ENCODE measurements at places on chromosomes 1 and 21. TPM values are rescaled to one million over a fixed set of nuclear protein-coding genes. Genes with fewer than 3 reads are reported as not detected.

Gene NECAP2
- 157 TPM for total RNA-seq

Gene ZNF683
- total RNA-seq, result not detected

Gene ALX3
- not detected for total RNA-seq

Gene COL8A2
- total RNA-seq, result 1.1 TPM

Gene PIGK
- total RNA-seq, result 34.7 TPM

Gene SPRR3
- total RNA-seq, result not detected

Gene ADAMTS4
- total RNA-seq, result 28.6 TPM

Gene ROR1
- 2.8 TPM for total RNA-seq

Gene TXNDC12
- 51.4 TPM for total RNA-seq

Gene AQP10
- not detected for total RNA-seq

Gene CADM3
- 0.30 TPM for total RNA-seq

Gene JTB
- total RNA-seq, result 223 TPM

Gene POU3F1
- total RNA-seq, result not detected

Gene PGBD5
- total RNA-seq, result not detected

Gene PRKAA2
- 0.10 TPM for total RNA-seq

Gene KCNE1
- total RNA-seq, result not detected

Gene CNR2
- total RNA-seq, result not detected

Gene ANKRD35
- total RNA-seq, result 1.3 TPM

Gene CD247
- total RNA-seq, result not detected

Gene A3GALT2
- not detected for total RNA-seq

Gene PAFAH2
- 7.6 TPM for total RNA-seq

Gene MFN2
- total RNA-seq, result 84.5 TPM

Gene ATP1B1
- 118 TPM for total RNA-seq

Gene UBXN11
- total RNA-seq, result 1.9 TPM

Gene CDK11B
- total RNA-seq, result 13.5 TPM

Gene IGSF5
- 0.13 TPM for total RNA-seq

Gene BCAN
- total RNA-seq, result not detected

Gene LCE2B
- total RNA-seq, result not detected

Gene BRINP3
- total RNA-seq, result not detected

Gene IVL
- not detected for total RNA-seq

Gene SHISA4
- total RNA-seq, result 22.5 TPM

Gene GJA5
- 0.59 TPM for total RNA-seq

Gene NTNG1
- 0.94 TPM for total RNA-seq

Gene KIAA1614
- 2.5 TPM for total RNA-seq

Gene BEND5
- total RNA-seq, result 3.9 TPM

Gene DNAH14
- 5.5 TPM for total RNA-seq

Gene OR6N1
- total RNA-seq, result not detected

Gene DIO1
- total RNA-seq, result not detected

Gene CHIA
- not detected for total RNA-seq

Gene SYTL1
- total RNA-seq, result 0.27 TPM

Gene FCRL4
- not detected for total RNA-seq

Gene TMEM51
- 11.9 TPM for total RNA-seq

Gene KRTAP7-1
- not detected for total RNA-seq

Gene ID3
- total RNA-seq, result 739 TPM

Gene OR14K1
- total RNA-seq, result not detected

Gene CENPF
- total RNA-seq, result 48.2 TPM

Gene KDF1
- not detected for total RNA-seq

Gene HNRNPCL4
- not detected for total RNA-seq

Gene NLRP3
- total RNA-seq, result 0.25 TPM

Gene OR10J5
- not detected for total RNA-seq

Gene ERO1B
- total RNA-seq, result 3.4 TPM
